ENCODE measurements at places on chromosomes 13 and 19.
A peak's percentile ranks its signal among the peaks of the same experiment; 100 is the strongest.

GRCh38 chr19:29866011-29866410, 54.2 kb downstream of the CCNE1 start:
- DNase-seq: peak; percentile 6

- no peak for DNase-seq
Measured at GRCh38 chr13:85693889-85694511, 105.2 kb downstream of the SLITRK6 start.

DNA sequence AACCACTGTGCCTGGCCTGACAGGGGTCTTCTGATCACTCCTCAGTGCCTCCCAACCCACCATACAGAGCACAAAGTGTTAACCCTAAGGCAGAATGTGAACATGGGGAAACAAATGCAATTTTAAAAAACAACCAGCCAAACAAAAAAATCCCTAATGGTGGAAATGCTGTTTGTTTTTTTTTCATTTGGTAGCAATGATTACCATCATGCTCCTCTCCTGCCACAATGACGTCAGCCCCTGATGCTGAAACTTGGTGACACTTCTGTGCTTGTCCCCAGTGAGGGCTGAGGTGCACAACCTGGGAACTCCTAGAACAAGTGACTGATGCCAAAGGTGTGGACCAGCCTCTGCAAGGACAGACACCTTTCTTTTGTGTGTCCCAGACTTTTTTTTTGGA, 4.0 kb upstream of the TSPAN16 start:
- DNase-seq: no peak

DNA sequence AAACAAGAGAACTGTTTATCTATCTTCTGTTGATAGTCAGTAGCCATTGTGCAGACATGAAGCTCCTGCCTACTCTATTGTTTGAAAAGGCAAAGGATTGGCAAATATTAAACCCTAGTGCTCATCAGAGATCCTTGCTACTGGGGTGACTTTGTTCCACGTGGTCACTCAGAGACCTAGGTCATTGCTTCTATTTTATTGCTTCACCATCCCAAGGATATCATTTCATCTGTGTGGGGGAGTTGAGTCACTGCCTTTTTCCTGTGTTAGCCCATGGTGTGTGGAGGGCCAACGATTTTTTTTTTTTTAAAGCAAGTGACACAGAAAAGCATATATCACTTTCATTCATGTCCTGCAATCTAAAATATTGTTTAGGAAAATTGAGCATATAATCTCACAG, 254.1 kb upstream of the RXFP2 start:
- no peak for DNase-seq

DNA sequence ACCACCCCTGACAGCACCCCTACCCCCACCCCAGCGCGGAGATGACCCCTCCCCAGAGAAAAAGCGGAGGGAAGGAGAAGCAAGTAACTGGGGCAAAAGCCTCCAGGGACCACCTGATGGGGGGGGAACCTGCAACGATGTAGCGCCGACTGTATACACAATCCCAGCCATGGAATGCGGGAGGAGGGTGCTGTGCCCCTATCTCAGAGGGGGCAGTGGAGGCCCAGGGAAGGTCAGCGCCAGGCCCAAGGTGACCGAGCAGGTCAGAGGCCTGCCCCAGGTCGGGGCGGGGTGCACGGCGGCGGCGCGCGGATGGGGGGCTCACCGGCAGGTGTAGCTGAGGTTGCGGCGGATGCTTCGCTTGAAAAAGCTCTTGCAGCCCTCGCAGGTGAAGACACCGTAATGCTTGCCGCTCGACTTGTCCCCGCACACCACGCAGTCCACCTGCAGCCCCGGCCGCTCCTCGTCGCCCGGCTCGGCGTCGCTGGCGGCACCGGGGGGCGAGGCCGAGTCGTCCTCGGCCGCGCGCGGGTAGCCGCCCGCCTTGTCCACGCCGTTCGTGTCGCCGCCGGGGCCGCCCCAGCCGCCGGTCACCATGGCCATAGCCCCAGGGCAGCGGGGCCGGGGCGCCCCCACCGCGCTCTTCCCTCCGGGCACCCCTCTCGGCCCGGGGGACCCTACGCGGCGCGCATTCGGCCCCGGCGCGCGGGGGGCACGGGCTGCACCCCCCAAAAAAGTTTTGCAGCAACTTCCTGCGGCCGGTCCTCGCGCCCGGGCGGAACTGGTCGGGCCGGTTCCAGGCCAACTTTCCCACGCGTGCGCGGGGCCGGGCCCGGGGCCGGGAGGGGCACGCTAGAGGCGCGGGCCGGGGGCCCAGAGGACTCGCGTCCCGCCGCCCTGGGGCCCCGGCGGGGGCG, 843 bp downstream of the NR2F6 start:
- peak; percentile 61 for DNase-seq

DNA sequence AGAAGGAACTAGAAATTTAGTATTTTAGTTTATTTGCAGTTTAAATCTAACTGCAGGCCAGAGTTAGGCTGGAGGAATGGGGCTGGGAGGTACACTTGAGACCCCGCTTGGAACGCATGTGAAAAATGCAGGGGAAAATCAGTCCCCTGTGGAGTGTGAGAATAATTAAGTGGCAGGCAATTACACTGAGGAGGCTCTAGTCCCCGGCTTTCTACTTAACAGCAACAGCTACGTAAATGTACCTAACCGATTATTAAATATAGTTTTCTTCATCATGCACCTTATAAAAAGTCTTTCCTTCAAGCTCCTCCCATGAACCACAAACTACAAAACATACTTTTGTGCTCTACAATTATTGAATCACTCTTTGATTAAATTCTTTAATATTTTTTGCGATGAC, 804 bp downstream of the ZNF708 start:
- DNase-seq: no peak

- DNase-seq: no peak
Measured at GRCh38 chr13:39587939-39588338, 15.1 kb downstream of the LHFPL6 start.

- no peak for DNase-seq
Measured at GRCh38 chr19:4878491-4878968, 11.1 kb upstream of the PLIN3 start.

- no peak for DNase-seq
Measured at GRCh38 chr19:45403272-45403671, 1.6 kb downstream of the PPP1R13L start.

- no peak for DNase-seq
Measured at GRCh38 chr13:100497389-100497788, 91.2 kb downstream of the GGACT start.

DNA sequence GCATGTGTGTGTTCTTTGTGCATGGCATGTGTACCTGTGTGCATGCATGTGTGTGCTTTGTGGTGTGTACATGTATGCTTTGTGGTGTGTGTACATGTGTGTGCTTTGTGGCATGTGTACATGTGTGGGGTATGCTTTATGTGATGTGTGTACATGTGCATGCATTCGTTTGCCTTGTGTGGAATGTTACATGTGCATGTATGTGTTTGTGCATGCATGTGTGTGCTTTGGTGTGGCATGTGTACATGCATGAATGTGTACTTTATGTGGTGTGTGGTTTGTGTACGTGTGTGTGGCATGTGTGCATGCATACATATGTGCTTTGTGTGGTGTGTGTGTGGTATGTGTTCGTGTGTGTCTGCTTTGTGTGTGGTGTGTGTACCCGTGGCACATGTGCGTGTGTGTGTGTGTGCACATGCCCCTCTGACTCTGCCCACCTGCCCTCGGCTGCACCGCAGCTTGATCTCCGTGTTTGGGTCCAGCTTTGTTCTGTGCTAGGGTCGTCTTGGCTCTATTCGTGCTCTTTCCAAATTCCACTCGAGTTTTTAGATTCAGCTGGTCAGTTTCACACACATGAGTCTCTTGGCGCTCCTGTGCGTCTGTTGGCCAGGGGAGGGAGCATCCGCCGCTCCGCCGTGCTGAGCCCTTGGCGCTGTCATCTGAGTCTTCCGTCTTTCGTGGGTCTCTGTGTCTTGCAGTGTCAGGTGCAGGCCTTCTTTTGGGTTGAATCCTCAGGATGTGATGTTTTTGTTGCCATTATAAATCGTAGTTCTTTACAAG, 46.5 kb upstream of the TFDP1 start:
- DNase-seq: peak; percentile 8

- DNase-seq: no peak
Measured at GRCh38 chr13:108249150-108249549, 20.4 kb upstream of the TNFSF13B start.

- DNase-seq: no peak
Measured at GRCh38 chr19:18229474-18229873, 3.2 kb upstream of the PDE4C start.

GRCh38 chr19:28349604-28350003, 863.3 kb downstream of the UQCRFS1 start:
- no peak for DNase-seq

GRCh38 chr13:113001241-113002140, 32.5 kb downstream of the MCF2L start:
- DNase-seq: peak; percentile 86

Measured in Caco-2 (cell line).